ENCODE measurements at places on chromosomes 4 and X.

- DNase-seq = peak; percentile 80
These were observed at the start of gene MAP7D3 for GRCh38 chrX:136251041-136251991. MAP7D3 (minus strand) TSS chrX:136251400; CDS start chrX:136251358, 42 bp downstream.

- DNase-seq = peak; percentile 38
These were observed 27.8 kb downstream of the DIPK2B start for GRCh38 chrX:45172890-45173289.

GRCh38 chrX:1026263-1027015, 186.0 kb downstream of the CRLF2 start:
- no peak for DNase-seq

DNA sequence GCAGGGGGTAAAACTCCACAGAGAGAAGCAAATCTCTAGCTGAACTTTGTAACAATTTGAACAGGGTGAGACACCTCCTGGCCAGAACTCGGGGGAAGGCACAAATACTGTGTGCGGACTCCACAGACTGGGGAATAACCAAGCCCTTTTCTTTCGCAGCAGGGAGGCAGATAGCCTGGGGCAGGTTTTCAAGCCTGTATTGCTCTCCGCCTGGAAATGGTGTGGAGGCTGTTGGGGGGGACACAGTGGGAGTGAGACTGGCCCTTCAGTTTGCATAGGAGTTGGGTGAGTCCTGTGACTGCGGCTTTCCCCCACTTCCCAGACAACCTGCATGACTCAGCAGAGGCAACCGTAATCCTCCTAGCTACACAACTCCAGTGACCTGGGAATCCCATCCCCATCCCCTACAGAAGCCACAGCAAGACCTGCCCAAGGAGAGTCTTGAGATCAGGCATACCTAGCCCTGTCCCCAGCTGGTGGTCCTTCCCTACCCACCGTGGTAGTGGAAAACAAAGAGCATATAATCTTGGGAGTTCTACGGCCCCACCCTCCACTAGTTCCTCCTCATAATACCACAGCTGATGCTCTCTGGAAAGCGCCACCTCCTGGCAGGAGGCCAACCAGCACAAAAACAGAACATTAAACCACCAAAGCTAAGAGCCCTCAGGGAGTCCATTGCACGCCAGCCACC, 12.9 kb upstream of the SMPX start:
- no peak for DNase-seq

- no peak for DNase-seq
These were observed 33.2 kb downstream of the HMX1 start for GRCh38 chr4:8838296-8838960.

GRCh38 chr4:158801066-158801465, 32.2 kb downstream of the FNIP2 start:
- no peak for DNase-seq

DNA sequence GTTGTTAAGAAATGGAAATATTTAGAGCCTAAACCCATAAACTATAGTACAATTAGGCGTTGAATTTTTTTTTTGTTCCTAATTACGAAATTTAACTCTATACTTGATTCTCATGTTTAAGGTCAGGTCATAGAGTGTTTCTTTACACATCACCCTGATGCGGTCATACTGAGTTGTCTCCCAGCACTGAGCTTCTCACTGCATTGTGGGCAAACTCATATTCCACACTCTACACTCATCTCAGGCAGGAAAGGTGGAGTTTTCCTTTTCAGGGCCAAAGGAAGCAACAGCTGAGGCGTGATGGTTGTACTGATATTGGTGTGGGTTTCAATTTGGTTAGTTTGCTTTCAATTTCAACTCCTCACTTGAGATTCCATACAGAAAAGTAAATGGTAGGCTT, 75.4 kb downstream of the FAT4 start:
- peak; percentile 95 for DNase-seq

DNA sequence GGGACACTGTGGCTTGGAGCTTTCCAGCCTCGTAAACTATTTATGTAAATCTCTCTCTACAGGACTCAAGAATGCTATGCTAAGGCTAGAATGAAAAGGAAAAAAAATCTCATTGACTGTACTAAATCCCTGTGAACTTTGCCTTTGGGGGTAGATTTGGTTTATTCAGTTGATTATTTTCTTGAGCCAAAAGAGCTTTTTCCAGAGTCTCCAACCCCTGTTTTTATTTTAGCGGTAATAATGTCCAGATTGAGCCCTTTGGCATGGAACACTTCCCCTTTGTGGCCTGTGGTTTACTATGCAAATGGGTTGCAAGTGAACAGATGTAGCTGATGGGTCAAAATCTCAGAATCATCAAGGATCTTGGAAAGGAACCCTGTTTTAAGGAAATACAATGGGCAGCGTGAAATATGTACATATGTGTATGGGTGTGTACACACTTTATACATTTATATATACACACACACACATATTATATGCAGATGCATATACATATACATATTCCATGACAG, 72.9 kb downstream of the FAM9B start:
- peak; percentile 10 for DNase-seq

DNA sequence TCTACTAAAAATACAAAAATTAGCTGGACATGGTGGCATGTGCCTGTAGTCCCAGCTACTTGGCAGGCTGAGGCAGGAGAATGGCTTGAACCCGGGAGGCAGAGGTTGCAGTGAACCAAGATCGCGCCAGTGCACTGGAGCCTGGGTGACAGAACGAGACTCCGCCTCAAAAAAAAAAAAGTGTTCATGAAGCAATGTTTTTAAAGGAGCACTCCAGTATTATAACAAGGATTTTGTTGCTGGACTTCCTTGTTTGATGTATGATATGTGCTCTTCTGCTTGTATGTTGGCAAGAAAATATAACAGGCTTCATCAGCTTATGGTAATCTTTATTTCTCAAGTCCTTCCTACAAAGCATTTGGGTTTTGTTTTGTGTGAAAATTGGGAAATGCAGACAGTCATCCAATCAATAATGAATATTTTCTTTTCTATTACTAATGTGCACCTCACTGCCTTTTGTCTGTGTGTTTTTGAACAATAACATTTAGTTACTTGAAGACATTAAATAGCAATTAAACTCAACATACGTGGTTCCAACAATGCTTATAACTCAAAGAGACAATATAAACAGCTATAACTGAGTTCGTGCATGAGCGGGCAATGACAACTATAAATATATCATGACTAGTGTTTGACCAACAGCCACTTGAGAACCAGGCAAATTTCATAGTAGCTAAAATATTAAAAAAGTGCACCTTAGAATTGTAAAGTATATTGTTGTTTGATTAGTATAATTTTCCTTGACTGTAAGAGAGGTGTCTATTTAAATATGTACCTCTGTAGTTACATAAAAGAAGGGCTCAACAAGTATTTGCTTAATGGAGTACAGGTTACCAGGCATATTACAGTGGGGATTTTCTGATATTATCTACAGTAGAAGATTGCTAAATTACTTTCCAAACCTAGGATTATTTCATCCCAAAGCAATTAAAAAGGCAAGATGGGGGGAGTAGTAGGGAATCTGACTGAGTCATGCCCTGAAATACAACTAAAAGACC, 210.7 kb downstream of the PPP3CA start:
- no peak for DNase-seq

- DNase-seq = no peak
These were observed 135.8 kb upstream of the TBL1X start for GRCh38 chrX:9329056-9329455.

DNA sequence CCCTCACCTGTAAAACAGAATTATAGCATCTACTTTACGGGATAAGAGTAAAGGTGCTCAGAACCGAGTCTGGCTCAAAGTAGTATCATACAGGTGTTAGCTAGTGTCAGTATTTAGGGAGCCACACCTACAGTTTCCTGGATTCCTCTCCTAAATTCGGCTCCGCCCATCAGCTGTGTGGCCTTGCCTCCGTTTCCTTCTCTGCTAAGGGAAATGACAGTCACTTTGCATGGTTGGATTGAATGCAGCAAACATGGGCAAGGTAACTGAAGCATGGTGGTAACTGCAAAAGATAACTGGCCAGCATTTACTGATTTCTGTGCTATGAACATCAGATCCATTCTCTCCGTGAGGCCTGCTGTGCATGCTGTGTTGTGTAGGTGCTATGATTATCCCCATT, 2.8 kb downstream of the PPP1R3F start:
- DNase-seq = no peak

DNA sequence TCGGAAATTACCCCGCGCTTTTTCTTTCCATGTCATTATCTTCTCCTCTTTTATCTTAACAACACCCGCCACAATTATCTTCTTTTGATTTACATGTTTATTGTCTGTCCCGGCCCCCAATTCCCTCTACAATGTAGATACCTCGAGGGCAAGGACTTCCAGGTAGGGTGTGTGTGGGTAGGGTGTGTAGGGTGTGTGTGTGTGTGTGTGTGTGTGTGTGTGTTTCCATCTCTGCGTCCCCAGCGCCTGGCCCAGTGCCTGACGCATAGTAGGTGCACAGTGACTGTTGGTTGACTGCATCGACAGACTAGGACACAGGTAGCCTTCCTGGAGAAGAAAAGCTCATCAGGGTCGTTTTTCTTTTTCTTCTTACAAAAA, 103.1 kb downstream of the UCHL1 start:
- DNase-seq = no peak

- DNase-seq = no peak
These were observed 576.8 kb upstream of the SMIM31 start for GRCh38 chr4:164177153-164177552.

GRCh38 chr4:152277333-152277732, 258.6 kb downstream of the FBXW7 start:
- DNase-seq = no peak

DNA sequence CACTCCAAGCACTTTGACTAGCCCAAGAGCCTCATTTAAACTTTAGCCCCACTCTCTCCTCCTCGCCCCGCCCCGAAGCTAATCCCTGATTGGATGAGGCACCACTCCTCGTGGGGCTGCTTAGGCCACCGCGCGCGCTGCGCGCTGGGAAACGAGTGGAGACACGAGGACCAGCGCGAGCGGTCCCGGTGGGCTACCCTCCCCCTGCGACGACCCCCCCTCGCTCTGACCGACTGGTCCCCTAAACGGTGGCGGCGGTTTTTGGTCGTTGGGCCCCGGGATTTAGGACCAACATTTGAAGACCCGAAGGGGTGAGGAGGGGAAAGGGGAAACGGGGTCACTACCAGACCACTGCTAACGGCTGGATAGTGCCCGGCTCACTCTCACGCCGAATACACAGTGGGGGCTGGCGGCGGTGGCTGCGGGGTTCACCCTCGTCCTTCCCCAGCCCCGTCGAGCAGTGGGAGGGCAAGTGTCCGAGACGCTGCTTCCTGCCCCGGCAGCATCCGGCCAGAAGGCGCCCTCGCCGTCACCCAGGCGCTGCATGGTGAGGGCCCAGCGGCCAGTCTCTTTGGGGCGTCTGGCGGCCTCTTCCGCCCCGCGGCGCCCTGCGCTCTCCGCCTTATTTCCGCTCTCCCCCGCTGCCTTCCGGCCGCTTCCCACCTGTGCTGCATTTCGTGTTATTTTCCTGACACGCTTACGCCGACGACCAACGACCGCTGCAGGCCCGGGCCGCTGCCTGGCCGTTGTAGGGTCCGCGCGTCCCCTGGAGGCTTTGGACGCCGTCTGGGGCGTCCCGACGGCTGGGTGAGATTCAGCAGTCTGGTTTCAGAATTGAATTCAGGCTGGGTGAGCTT, at the start of gene RBM46:
Gene RBM46, plus strand, starts transcription at position 147 of the 857 bp plus-strand sequence. CDS start 15,481 bp downstream, outside the sequence.
- peak; percentile 19 for DNase-seq

DNA sequence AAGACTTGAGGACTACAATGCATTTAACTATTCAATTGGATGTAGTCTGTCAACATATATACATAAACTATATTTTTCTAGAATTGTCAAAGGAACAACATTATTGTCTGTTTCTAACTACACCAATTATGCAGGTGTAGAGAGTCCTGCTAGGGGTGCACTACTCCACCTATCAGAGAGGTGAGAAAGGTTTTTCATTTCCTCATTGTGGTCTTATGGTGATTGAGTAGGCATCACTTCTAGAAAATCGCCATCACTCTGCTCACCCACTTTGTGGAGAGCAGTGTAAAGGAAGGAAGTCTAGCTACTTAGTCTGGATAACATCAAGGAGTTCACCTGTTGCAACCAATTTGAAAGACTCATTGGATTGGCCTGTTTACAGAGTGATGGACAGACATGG, 4.4 kb upstream of the ADH1C start:
- DNase-seq = no peak

DNA sequence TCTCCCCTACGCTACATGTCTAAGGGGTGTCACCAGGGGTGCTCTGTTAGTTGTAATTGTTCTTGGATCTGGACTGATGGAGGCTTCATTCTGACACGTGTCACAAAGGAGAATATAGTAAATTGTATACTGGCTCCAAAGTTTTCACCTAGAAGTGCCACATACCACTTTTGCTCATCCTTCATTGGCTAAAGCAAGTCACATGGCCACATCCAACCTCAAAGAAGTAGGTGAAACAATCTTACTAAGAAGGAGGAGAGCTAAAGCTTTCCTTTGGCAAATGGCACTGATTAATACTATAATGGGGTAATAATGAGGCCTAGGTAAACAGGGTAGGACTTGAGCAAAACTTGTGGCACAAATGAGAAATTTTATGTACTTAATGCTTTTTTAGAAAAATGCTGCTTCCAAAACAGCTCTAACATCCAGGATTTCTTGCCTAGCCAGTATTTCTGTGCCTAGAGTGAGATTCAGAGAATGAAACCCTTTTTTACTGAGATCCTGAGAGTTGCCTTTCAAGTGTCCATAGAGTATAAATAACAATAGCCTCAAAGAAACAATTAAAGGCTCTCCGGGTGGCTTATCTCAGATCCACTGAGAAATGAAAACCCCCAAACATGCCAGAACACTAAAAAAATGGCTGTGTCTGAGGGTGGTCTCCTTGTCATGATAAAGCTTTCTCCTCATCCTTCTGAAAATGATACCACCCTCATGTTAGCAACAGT, 34.7 kb downstream of the NHS start:
- DNase-seq = no peak

GRCh38 chr4:140012688-140013486, 141.1 kb downstream of the MAML3 start:
- DNase-seq = peak; percentile 65

DNA sequence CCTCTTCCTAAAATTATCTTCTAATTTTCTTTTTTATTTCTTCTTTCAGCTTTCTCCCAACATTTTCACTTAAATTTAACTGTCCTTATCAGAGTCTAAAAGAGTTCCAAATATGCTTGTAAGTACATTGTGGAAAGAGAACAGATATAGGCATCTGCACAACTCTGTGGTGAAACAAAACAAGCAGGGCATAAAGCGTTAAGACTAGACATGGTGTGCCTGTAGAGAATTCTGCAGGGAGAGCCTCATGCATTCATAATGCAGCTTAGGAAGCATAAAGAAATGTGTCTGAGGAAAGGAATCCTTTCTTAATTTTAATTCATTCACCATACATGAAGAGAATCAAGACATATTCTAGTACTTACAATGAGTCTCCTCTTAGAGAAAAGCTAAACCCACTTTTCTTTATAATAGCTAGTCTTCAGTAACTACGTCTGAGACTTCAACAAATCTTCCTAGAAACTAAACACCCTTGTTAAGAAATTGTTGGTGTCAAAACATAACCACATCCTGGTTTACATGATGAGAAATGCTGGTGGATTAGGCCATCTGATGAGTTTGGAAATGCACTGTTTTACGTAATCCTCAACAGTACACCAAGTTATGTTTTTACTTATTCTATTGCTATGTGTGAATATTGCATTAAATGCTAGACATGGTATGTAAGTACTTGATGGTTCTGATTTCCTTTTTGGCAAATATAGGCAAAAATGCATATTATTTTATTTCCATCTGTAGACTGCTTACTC, 307.8 kb upstream of the GIMD1 start:
- peak; percentile 75 for DNase-seq

Measured in GM23248 (cell line).